ENCODE measurements at places on chromosomes 1 and 21.

DNA sequence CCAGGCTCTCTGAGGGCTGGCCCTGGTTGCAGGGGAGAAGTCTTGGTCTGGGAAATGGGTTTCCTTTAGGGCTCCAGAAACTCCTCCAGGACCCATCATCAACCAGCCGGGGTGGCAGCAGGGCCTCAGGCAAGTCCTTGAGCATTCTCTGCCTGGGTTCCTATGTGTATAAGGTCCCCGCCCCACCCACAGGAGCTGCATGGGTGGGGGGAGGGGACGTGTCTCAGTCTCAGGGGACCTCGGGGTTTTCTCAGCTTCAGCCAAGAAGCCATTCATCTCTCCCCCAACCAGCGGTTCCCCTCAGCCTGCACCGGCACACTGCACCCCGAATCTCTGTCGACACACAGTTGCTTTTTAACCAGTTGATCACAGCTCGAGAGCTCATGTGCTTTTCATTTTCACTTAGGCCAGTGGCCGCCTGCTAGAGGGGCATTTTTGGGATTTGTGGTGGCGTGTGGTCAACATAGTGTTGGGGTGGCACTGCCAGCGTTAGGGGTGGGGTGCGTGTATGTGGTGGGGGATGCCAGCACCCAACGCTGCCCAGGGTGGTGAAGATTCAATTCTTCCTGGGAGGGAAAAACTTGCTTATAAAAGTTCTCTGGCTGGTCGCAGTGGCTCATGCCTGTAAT is 6.5 kb downstream of the RUNX3 start:
- no peak for DNase-seq

- DNase-seq = no peak
Observed at GRCh38 chr1:220336391-220337031, 64.3 kb upstream of the RAB3GAP2 start.

GRCh38 chr1:200258447-200259375 is 151.1 kb downstream of the ZNF281 start:
- DNase-seq = peak; percentile 50

DNA sequence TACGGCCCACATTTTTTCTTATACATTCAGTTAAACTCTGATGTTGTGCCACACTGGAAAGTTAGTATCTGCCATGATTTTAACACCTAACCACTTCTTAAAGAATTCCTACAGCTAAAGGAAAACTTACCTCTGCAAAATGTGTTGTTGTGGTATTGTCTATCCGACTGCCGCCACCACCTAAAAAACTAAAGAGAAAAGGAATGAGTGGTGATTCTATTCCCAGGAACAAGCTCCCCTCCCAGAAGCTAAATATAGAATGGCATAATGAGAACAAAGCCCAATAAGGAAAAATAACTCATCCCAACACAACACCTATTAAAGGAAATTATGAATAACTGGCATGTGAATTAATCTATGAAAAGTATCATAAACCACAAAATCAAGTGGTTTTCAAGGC is 39.5 kb downstream of the RNF115 start:
- DNase-seq = no peak

- DNase-seq = no peak
Observed at GRCh38 chr1:211851174-211851573, 20.6 kb upstream of the LPGAT1 start.

DNA sequence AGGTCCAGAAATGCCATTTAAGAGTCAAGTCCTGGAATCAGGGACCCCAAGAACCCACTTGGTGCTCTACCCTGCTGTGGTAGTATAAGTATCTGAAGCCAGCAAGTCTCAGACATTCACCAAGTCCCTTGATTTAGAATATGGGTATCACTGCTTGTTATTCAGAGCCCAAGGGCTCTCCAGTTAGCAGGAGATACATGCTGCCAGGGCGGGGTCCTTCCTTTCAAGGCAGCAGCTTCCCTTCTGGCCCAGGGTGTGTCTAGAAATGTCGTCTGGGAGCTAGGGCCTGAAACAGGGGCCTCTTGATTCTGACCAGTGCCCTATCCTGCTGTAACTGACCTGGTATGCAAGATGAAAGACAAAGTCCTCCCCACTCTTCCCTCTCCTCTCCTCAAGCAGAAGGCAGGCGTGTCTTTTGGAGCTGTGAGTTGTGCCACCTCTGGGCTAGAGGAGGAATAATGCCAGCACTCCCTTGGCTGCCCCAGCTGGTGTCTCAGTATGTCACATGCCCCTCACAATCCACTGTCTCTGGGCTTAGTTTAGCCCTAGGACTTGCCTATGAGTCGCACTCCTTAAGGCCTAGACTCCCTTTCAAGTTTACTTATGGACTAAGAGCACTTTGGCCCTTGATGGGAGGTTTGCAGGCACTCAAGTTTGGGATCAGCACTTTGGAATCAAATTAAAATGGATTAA is 200.2 kb downstream of the MRPL39 start:
- no peak for DNase-seq

DNA sequence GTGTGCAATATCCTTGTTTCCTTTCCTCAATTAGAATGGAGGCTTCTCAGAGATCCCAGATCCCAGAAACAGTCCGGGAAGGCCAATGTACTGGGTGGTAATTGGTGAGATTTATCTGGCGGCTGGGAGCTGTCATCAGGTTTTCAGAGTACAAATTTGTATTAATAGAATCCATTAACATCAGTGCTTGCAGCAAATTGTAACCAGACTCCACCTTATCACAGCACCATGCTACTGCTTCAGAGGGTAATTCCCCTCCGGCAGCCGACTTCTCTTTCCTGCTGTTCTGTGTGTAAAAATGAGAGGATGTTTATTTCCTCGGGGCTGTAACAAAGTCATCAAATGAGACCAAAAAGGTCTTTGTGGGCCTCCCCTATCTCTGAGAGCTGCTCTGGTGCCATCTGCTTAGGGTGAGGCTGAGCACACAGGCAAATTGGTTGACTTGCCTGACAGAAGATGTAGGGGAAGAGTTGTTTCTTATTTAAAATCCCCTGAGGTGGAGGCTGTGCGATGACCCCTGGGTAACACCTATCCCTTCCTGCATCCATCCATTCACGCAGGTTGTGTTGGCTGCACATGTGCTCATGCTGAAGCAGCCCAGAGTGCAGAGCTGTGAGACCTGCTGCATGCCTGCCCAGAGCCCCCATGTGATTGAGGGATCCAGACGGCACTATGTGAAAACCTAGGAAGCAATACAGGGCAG is 19.2 kb downstream of the NFASC start:
- no peak for DNase-seq

DNA sequence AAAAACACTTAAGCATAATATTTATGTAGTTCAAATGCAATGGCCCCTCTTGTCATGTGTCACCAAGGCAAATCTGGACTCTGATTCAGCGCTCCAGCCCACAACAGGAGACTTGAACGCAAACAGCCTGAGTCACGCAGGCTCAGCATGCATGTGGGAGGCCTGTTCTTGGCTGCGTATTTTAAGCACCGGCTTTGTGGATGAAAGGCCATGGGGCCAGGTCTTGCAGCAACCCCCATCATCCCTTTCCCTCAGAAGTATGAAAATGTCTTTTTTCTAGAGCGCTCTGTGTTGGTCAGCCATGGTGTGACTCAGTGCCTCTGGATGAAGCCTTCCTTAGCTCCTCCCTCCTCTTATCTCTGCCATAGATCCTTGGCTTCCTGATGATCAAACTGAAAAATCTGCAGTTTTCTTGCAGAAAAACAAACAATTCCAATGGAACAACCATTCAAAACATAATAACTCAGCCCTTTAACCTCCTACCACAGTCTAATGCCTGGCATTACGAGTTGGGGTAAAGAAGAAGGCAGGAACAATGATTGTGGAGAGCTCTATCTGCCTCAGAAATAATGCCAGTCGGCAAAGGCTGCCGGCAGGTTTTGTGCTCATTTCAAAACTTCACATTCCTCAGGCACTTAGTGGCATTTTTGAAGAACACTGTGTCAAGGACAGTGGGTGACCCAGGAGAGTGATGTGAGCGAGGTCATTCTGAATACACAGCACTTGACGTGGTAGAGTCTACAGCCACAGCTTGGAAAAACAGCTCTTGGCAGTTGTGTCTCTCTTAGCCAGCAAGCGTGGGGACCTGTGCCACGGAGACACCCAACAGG is 167.5 kb downstream of the CLIC6 start:
- DNase-seq = peak; percentile 25

GRCh38 chr1:42176902-42177519 is 12.5 kb upstream of the GUCA2A start:
- peak; percentile 18 for DNase-seq

DNA sequence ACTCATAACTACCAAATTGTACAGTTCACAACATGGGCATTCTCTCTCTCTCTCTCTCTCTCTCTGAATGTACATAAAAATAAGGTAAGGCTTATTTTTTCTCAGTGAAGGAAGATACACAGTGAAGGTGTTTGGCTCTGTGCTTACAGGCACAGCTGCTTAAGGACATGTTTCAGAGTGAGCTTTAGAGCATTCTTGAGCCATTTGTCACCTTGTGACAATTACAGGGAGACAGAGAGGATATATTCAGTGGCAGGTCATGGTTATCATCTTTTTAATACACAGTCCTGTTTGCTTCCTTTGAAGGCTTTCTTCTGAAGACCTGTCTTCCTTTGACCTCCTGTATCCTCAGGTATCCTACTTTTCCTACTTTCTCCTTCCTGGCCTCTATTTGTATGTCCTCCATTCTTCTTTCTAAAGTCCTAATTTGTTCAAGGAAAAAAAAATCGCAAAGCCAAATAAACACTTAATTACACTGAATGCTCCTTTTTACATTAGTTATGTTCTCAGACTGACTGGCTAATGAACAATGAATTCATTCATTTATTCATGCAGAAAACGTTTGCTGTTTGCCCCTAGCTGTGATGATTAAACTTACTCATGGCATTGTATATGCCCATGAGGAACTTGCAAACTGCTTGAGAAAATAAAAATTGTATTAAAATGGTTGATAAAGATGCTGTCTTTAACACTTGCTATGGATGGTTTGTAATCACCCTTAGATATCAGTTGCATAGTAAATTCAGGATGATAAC is 33.4 kb downstream of the HSD17B7 start:
- peak; percentile 71 for DNase-seq

DNA sequence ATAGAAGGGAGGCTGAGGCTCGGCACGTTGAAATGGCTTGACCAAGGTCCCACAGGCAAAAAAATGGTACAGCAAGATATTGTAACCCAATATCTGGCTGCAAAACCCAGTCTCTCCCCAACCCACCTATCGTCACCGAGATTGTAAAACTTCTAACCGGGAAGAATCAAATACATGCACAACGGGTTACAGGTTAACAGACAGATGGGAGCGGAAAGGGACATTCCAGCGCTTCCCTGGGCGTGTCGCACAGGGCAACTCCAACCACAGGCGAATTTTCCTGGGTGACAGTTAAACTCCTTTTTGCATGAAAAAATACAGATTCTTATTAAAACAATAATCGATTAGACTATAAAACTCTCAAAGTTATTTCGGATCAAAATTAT is 31.8 kb upstream of the JUN start:
- no peak for DNase-seq

GRCh38 chr1:58818075-58818474 is 34.2 kb upstream of the JUN start:
- no peak for DNase-seq

DNA sequence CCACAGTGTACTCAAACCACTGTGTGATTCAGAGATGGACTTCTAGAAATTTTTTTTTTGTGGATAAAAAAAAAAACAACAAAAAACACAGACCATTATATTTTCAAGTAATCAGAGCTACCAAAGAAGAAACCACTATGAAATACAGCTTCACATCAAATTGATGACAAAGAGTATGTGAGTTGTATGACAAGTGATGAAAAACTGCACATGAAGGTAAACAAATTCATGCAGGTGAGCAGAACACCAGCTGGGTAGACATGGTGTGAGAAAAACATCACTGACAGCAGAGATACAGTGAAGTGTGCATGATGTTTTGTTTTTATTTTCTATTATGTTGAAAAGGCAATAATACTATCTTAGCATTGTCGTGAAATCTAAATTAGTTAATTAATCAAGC is 8.0 kb upstream of the PTPRC start:
- DNase-seq = no peak

- no peak for DNase-seq
Observed at GRCh38 chr1:94729267-94729666, 90.9 kb upstream of the SLC44A3 start.

DNA sequence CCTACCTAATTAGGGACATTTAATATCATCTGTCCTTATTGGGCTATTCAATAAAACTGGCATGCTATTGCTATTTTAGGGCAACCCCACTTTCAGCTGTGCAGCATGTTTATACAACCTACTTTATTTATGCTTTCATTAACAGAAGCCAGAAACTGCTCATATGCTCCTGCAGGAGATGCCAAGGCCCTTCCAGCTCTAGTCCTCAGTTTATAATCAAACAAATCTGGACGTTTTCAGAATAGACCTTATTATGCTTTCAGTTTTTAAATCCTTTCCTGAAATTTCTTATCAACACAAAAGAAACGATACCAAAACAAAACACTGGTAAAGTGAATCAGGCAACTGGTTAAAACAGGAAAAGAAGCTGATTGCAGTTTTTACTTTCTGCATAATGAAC is 53.2 kb downstream of the PTGS2 start:
- no peak for DNase-seq

DNA sequence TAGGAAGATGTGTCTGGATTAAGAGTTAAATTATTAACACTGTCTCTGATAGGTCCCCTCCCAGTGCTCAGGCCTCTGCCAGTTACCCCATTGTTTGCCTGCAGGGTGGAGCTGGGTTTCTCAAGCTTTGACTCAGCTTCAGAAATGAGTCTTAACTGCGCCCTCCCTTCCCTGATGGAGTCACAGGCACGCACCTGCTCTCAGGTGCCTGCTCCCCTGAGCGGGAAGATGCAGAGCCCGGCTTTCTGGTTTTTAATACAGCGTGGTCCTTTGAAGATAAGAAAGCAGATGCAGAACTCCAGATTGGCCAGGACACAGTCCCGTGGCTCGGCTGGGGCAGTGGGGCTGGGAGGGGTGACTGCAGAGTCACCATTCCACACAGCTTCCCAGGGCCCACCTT is 3.2 kb upstream of the SPRR4 start:
- no peak for DNase-seq

GRCh38 chr1:221469476-221469875 is 272.4 kb downstream of the DUSP10 start:
- no peak for DNase-seq

- no peak for DNase-seq
Observed at GRCh38 chr21:32099812-32100416, 178.9 kb downstream of the MIS18A start.

DNA sequence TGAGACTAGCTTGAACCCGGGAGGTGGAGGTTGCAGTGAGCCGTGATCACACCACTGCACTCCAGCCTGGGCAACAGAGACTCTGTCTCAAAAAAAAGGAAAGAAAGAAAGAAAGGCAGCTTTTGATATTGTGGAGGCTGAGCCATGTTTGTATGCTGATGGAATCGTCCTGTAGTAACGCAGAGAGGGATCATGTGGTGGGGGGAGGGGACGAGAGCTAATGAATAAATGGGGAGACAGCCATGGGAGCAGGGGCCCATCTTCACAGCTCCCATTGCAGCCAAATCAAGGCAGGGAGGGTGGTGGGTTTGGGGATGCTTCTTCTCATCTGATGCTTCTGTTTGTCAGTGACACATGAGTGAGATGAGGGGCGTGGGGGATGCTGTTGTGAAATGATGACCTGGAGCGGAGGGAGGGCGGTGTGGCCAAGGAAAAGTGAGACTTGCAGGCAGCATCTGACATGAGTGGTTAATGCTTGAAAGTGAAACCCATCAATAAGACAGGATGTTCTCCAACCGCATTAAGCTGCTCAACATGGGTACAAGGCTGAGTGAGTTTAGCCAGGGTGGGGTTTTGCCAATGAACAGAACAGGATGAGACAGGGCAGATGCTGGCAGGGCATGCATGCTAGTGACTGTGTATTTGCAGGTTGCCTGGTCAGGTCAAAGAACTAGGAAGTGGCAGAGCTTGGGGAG is 16.7 kb downstream of the SPATA21 start:
- no peak for DNase-seq

All from COLO829 (cell line).